ENCODE measurements at places on chromosomes 7 and 10.

DNA sequence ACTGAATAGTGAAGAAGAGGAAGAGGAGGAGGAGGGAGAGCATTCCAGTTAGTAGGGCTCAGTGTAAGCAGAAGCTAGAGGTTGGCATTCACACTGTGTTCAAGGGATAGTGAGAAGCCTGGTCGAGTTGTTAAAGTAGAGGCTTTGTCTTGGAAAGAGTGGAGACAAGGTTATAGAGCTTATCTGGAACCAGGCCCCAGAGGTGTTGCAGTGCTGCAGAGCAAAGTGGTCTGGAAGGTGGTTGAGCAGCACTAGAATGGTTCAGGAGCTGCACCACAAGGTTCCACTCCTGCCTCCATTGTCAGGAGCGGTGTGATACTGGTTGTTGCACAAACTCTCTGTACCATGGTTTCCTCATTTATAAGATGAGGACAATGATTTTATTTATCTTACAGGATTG is 8.8 kb upstream of the PCGF5 start:
- DNase-seq: no peak

DNA sequence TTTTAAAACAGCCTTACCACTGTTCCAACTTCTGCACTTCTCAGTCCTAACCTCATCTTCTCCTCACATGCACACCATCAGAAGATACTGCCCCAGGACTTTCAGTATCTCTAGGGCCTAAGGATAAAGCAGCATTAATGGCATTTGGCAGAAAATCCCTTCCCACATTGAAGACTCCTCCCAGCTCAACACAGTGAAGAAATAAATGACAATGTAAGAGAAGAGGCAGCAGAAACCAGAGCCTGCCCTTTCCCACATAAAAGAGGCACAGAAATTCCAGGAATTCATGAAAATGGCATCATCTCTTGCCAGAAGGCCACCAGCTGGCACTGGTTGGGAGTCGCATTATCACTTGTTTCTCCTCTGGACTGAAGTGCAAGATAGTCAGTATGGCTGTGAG is 3.7 kb downstream of the GCC1 start:
- no peak for DNase-seq

DNA sequence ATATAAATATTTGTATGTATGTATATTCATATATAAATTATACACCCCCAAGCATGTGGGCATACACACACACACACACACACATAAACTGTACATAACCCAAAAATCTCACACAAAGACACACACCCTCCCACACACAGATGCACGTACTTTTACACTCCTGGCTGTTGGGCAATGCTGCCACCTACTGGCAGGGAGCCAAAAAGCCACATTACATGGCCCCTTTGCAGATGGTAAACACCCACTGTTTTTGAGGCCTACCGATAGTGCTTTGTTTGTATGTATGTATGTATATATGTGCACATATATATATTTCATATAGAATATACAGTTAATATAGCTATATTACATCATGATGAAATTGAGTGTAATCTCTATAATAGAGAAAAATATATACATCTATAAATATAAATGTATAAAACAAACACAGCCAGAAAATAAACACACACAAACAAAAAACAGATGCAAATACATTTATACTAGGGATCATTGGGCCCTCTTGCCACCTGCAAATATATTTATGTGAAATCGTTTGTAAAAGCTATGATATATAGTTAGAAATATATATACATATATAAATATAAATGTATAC is 120.1 kb upstream of the ACBD5 start:
- DNase-seq: peak; percentile 86

GRCh38 chr7:155490697-155491628 is 33.0 kb downstream of the EN2 start:
- peak; percentile 30 for DNase-seq

GRCh38 chr10:131560706-131561355 is 249.3 kb upstream of the TCERG1L start:
- DNase-seq: no peak

DNA sequence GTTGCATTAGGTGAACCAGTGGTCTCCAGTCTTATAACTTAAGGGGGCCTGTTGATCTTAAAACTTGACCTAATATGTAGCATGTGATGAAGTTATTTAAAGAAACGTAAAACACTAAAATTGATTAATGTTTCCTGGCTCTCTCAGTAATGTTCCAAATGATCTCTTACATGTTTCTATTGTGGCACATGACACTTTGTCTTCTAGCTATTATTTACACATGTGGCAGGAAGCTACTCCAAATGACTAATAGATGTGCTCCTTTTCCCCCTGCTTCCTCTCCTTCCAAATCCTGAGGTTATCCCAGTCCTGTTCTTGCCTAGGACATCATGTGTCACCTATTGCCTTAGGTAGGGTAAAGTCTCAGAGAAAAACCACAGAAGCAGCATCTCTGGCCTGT is 89.4 kb downstream of the FAS start:
- DNase-seq: no peak

DNA sequence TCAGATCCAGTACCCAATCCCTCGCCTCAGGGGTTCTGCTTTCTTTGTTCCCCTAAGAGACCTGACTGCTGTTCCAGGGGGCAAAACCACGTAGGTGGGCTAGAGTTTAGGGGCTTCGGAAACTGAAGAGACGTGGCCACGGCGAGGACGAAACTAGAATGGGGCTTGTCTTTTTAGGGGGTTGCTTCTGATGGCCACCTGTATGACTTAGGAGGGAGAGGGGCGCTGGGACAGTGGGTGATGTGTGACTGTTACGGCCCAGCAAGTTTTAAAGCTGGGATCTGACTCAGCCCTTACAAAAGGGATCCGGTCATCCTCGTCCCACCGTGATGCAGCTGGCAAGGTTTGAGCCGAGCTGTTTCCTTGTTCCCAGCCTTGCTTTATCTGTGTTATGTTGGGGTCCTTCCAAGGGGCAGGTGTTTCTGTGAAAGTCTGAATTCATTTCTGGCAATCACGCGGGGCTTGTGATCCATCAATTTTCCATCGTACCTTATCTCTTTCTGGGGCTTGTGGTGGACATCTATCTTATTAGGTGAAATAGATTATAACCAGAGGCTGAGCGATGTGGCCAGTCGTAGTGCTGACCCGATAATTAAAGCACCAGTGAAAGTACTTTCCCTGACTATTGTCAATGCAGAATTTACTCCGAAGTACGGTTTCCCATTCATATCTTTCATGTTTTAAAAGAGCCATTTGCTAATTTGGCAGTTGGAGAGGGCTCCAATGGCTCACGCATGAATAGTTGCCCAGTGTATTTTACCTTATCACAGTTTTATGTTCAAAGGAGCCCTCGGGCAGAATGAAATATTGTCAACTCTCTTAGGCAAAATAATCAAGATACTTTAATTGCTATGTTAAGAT is 830 bp downstream of the MET start:
- DNase-seq: no peak

DNA sequence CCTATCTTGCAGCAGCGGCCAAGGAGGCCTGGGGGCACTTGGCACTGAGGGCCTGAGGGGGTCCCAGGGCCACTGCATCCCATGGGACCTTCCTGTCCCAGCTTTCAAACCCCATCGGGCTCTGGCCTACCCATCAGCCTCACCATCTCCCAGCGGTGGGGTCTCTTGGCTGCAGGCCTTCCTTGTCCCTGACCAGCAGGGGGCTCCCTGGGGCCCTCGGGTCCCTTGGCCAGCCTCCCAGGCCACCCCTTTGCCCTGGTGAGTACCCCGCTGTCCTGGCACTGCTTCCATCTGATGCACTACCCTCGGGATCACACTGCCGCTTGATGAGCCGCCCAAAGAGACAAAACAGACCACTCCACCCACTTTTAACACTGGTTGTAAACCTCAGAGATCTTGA is 43.5 kb downstream of the YKT6 start:
- peak; percentile 28 for DNase-seq

GRCh38 chr10:9579110-9579705 is 1438.5 kb upstream of the CELF2 start:
- DNase-seq: no peak

- DNase-seq: no peak
Measured at GRCh38 chr7:129394982-129395914, 39.0 kb upstream of the STRIP2 start.

GRCh38 chr10:30902621-30903396 is 128.9 kb downstream of the ZNF438 start:
- DNase-seq: no peak

DNA sequence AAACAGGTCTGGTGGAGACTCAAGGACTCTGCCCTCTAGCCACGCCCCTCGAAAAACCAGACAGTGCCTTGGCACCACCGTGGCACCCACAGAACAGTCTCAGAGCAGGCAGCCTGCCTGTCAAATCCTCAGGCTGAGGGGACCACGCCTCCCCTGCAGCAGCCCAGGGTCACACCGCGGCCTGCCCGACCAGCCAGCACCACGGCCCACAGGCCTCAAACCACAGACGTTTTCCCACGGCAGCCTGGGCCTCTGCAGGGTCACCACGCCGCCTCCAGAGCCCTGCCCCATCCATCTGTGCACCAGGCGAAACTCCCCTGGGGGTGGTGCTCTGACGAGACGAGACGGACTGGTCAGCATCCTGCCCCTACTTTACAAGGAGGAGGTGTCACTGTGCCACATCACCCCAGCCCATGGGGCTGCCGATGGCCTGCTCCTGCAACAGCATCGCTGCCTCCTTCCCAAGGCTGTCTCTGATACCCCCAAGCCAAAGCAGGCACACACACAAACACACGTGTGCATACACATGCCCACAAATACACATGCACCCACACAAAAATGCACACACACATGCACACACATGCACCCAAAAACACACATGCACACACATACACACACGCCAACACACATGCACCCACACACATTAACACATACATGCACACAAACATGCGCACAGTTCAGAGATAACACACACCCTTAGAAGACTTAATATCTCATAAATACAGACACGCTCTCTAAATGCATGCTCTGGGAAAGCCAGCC is 24.6 kb downstream of the PAPOLB start:
- DNase-seq: no peak

GRCh38 chr10:93799155-93799708 is 41.5 kb downstream of the LGI1 start:
- no peak for DNase-seq

- no peak for DNase-seq
Measured at GRCh38 chr10:122738031-122738430, 38.4 kb upstream of the C10orf120 start.

DNA sequence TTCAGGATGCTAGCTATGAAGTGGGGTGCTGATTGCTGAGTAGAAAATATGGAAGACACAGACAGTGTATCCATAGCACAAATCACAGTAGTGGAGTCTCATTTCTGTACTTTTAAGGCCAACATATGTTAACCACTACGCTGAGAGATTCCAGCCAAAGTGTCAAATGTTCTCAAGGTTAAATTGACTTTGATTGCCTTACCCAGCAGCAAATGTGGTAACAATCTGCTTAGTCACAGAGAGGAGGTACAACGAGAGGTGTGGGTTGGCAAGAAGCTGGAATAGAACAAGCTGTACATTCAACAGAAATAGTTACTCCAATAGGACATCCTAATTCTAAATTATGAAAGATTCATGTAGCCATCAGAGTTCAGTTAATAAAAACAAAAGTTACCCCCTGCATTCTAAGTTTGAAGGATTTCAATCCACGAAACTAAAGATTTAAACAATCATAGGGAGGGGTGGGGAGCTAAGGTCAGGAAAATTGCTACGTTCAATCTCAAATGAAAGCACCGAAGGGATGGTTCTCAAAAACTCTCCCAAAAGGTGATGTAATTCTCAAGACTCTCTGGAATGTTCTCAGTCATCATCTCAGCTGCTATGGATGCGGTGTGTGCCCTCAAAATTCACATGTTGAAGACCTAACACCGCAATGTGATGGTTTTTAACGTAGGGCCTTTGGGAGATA is 137.0 kb downstream of the ETV1 start:
- DNase-seq: peak; percentile 24

DNA sequence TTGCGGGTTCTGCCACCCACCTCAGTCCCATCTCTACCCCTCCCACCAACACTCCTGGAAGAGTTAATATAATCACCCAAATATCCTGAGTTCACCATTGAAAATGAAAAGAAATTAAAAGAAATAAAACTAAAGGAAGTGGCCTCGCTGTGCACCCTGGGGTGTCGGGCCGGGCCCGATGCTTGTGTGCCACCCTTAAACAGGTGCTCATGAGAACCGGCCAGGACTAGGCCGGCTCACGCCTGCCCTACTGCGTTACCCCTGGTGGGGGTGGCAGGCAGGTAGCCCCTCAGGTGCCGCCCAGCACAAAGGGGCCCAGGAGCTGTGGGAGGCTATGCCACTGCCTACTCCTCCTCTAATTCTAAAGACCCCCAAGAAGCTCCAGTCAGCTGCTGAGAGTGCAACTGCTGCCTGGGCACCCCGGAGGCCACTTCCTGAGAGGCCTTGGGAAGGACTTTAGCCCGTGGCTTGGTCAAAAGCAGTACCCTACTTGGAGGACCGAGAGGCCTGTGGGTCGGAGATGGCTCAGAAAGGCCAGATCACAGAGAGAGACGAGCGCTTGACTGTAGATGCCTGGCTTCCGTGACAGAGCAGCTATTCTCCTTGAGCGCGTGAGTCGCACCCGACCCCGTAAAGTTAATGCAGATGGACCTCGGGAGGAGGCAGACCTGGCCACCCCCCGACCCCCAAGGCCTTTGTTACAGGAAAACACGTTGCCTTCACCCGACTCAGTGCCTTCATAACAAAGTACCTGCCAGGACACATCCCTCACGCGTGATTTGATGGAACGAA is 51.0 kb upstream of the PPP2R2D start:
- no peak for DNase-seq

GRCh38 chr7:7122033-7122478 is 60.3 kb upstream of the C1GALT1 start:
- no peak for DNase-seq

GRCh38 chr7:69670701-69671100 is 72.4 kb downstream of the AUTS2 start:
- DNase-seq: no peak

- no peak for DNase-seq
Measured at GRCh38 chr10:75396631-75397495, 4.7 kb downstream of the ZNF503 start.

DNA sequence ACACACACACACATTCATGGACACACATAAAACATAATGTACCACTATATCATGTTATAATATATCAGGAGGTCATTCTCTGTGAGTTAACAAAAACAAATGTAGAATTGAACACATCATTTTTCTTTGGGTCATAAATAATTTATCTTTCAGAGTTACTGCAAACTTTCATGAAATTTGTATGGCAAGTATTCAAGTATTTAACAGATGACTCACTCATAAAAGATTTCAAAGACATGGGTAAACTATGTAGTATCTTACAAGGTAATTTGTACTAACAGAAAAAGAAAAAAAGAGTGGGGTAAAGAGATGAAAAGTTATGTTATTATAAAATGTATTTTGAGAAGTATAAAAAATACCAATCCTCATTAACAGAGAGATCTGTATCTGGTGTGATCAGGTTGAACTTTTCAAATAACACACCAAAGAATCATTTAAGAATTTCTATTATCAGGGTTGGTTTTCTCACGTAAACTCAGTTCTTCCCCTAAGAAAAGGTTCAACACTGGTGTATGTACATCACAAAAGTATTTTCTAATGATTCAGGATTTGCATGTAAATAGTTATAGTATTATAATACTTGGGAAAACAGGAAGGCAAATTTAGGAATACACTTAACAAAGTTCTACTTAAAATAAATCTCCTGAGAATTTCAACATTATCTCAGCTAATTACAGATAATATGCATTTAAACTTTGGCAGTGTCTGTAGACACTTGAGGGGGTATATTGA is 933.1 kb upstream of the LRRN3 start:
- DNase-seq: no peak

- no peak for DNase-seq
Measured at GRCh38 chr10:8513155-8514147, 459.0 kb downstream of the GATA3 start.

Data from activated CD4-positive, alpha-beta T cell treated with anti-CD3 and anti-CD28 coated beads, Interleukin-2, Interleukin-4, amounts not matched to agents 100 ng/mL and 50 ng/mL, durations not matched to agents 16 hours and 8 hours (primary cell).